ENCODE measurements at places on chromosomes 16 and 17. TPM values are rescaled to one million over a fixed set of nuclear protein-coding genes. Genes with fewer than 3 reads are reported as not detected.
A peak's percentile ranks its signal among the peaks of the same experiment; 100 is the strongest.

- peak; percentile 56 for DNase-seq
These were observed at the start of gene VAMP2 for GRCh38 chr17:8162233-8162996. TSS of gene VAMP2 (minus strand) at chr17:8162948. CDS start at chr17:8162879, 69 bp downstream.

GRCh38 chr16:66649636-66650205, 45.2 kb downstream of the CMTM3 start:
- DNase-seq: no peak

- no peak for DNase-seq
These were observed 963.1 kb upstream of the GOT2 start for GRCh38 chr16:59697236-59697635.

Gene KRT17
- total RNA-seq: 6.7 TPM

Gene FLOT2
- 27.6 TPM for total RNA-seq

GRCh38 chr17:42519546-42520491, 16.2 kb upstream of the NAGLU start:
- peak; percentile 99 for DNase-seq
